ENCODE measurements at places on chromosomes 2 and 18.
A peak's percentile ranks its signal among the peaks of the same experiment; 100 is the strongest.

DNA sequence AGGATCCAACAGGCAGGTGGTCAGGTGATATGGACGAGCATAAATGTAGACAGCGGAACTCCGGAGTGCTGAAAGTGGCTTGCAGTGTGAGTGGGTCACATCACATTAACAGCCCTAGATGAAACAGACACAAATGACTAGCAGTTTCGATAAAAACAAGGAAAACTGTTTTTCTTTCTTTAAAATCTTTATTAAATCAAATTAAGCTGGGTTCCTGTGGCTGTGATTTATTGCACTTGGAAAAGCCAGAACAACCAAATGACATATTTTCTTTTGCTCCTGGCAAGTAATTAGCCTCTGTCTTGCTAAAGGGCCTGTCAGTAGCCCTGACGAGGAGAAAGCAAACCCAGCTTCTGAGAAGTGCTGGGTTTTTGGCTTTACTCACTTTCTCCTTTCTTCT, 152.9 kb upstream of the DDX18 start:
- no peak for ATAC-seq

DNA sequence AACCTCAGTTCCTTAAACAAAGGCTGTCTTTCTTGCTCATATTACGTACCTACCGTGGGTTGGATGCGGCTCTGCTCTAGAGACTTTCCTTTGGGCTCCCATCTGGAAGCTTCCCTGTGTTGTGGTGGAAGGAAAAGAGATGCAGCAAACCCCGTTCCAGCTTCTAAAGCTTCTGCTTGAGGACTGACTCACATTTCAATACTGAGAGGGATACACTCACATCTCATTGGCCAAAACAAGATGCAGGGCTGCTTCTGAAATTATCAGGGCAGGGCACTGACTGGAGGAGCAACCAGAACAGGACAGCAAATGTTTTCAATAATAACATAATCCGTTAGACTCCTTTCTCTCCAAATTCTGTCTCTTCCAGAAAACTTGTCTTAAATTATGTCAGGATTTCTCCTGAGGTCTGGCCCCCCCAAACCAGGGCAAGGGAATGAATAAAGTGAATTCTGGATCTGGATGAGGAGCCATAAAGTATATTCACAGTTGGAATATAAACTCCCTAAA, 4.5 kb upstream of the MYO5B start:
- ATAC-seq: no peak

GRCh38 chr2:59171019-59171418, 929.9 kb upstream of the FANCL start:
- no peak for ATAC-seq

DNA sequence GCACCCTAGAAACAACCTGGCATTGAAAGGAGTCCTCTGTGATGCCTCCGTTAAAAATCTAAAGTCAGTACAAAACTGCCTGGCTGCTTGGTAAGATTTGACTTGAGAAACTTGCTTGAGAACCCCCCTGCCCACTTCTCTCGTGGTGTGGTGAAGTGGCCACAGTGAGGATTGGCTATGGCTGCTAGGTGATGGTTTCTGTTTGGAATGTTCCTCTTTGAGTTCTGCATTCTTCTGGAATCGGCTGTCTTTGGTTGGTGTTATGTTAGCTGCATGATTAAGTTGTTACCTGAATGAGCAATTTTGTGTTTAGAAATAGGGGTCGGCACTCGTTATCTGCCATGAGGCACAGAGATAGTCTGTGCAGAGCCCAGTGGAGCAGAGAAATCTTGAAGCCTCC, 21.7 kb upstream of the SAG start:
- ATAC-seq: no peak

GRCh38 chr18:63528863-63529492, 13.2 kb upstream of the SERPINB12 start:
- no peak for ATAC-seq

DNA sequence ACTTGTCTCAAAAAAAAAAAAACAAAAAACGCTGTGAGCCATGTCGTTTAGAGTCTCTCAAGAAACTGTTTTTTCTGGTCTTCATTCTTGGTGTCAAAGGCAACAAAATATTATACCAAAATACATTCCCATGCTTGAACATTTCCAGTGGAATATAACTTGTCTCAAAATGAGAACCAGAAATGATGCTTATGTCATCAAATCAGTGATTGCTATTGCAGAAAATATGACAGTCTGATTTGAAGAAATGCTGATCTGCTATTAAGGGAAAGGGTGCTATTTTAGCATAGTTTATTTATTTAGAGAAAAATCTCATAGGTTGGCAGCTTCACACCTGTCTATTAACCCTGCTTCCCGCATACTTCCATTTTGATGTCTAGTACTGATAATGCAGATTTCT, 82.4 kb upstream of the ACSL3 start:
- no peak for ATAC-seq

DNA sequence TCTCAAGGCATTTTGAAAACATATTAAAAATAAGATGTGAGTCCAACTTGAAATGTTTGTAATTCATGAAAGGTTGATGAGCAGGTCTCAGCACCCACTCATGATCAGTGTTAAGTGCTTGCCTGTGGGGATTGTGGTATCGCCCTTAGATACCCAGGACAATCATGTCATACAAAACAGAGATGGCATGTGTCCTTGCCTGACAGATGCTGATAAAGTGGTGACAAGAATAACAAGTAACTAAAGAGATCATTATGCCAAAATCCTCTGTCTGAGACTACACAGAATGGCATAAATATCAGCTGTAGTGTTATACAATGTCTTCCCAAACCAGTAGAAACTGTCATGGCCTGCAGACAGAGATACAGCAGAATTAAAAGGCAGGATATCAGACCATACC, 930.3 kb downstream of the SUCLG1 start:
- no peak for ATAC-seq

DNA sequence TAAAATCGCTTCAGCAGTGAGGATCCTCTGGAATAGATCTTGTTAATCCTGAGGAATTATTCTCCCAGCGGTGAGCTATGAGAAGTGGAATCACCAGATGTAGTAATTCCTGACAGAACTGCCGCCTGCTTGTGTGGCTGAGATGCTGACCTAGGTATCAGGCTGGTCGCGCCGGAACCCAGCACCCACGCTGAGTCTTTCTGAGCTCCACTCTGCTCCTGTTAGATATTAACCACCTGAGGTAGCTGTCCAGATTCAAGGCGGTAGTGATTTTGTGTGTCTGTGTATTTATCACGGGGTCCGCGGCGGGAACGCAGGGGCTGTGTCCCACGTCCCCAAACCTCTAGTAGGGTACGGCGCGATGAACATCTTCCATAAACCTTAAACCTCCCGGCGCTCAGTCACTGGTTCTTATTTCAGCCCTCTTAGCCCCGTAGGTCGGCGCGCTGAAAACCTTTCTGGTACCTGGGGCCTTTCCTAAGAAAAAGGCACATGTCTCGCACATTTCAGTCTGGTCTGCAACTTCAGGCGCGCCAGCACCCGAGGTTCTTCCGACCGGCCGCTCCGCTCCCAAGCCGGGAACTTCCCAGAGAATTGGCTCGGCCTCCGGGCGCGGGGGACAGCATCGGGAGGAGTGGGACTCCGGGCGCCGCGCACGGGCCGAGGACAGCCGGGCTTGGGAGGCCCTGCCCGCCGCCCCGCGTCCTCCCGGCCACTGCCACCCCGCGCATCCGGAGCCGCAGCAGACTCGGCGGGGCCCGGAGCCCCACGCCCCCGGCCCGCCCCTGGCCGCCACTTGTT, 542 bp upstream of the CNNM3 start:
- ATAC-seq: no peak

GRCh38 chr2:196230061-196230854, 58.9 kb upstream of the STK17B start:
- ATAC-seq: no peak

DNA sequence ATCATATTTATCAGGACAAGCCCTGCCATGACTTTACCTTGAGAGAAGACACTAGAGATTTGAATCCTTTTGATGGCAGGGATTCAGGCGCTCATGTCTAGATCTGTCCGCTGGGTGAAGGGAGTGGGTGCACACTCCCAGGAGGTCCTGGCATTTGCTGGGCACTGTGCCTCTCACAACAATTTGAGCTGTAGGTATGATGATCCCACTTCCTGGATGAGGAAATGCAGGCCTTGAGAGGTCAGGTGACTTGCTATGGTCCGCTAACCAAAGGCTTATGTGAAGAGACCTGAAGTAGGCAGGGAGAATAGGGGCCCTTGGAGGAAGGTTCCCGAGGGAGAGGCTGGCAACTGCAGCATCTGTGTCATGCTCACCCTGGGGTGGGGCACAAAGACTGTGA, 206.1 kb downstream of the HAUS1 start:
- no peak for ATAC-seq

- ATAC-seq: no peak
Measured at GRCh38 chr2:198161151-198161550, 356.8 kb downstream of the PLCL1 start.

GRCh38 chr18:34985963-34986362, 55.2 kb upstream of the MAPRE2 start:
- ATAC-seq: no peak

GRCh38 chr2:238406221-238406997, 20.3 kb upstream of the ASB1 start:
- ATAC-seq: no peak

- peak; percentile 66 for ATAC-seq
Measured at GRCh38 chr2:152585830-152586484, 131.3 kb downstream of the PRPF40A start.

GRCh38 chr18:55240978-55241377, 281.7 kb upstream of the CCDC68 start:
- no peak for ATAC-seq

- no peak for ATAC-seq
Measured at GRCh38 chr2:130975729-130976128, 117.5 kb downstream of the FAM168B start.

DNA sequence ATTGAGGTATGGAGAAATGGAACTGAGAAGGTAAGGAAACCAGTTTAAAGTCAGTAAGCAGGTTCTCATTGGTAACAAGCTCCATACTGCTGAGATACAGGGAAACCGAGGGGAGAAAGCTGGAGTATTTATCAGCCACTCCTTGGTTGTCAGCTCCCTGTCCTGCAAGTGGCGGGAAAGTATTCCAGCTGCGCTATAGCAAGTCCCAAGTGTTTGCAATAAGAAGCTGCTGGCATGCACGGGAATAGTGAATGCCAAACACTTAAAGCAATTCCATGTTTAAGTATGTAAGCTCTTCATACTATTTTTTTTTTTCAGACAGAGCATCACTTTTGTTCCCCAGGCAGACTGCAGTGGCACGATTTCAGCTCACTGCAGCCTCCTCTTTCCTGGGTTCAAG, 1601.1 kb downstream of the SUCLG1 start:
- ATAC-seq: no peak

DNA sequence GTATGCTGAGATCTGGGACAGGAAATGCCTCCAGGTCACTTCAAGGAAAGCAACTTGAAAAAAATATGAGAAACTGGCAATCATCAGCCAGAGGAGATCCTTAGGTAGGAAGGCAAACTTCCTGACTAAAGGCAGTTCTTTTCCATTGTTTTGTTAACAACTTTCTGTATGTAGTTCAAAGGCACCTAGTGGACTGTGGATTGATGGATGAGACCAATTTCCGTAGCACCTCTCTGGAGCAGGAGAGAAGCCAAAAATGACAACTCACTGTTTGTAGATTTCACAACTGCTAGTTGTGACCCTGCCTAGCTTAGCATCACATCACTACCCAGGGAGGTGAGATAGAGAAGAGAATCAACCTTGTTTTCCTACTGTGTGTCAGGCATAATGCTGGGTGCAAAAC, 21.8 kb upstream of the NOSTRIN start:
- peak; percentile 51 for ATAC-seq

DNA sequence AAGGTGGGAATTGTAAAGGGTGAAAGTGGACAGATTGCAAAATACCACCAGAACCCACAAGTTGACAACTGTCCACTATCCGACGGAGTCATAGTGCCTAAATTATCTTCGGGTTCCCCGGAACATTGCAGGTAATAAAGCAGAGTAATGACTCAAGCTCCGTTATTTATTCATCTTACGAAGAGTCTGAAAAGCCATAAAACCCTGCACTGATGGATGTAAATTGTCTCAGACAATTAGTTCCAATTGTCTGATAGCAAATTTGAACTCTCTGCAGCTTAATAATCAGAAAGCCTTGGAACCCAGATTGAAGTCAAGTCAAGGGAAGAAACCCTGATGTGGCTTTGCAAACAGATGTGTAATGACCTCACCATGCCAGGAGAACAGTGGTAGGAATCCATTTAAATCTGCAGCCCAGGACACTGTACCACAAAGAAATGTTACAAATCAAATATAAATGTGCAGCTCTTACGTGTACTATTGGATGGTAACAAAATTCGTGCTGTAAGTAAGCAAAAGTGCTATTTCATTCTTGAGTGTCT, 437.3 kb upstream of the SOX11 start:
- ATAC-seq: no peak

DNA sequence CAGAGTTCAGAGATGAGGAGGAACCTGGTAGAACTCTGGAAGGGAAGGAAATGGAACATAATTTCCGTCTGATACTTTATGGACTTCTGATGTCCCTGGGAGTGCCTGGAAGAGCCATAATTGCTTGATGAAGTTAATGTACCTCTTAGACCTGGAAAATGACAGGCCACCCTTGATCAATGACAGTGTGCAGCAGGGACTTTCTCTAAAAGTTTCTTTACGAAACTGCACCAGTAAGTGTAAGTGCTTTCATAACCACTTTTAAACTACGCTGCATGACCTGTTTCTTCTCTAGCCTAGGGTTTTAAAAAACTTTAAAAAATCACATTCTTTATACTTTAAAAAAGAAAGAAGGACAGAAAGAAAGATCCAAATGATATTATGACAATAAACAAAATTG, 164.5 kb downstream of the LPIN1 start:
- no peak for ATAC-seq

- ATAC-seq: no peak
Measured at GRCh38 chr2:102724016-102724490, 37.8 kb upstream of the TMEM182 start.

- ATAC-seq: no peak
Measured at GRCh38 chr18:3328532-3328931, 66.6 kb downstream of the MYL12B start.

DNA sequence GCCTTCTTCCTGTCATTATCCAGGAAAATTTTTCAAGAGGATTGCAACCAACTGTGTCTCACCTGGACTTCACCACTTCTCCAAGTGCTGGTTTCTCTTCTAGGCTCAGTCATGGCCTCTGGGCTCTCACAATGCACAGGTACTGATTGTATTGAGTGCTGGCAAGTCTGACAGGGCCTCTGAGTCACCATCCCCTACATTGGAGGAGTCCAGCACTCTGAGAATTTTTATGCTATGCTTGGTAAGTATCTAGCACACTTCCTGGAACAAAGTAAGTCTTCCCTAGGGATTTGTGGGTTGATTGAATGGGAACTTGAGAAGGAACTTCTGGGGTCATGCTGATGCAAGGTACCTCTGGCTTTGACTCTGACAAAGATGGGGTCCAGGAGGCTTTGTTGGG, 147.2 kb upstream of the CELF4 start:
- no peak for ATAC-seq

DNA sequence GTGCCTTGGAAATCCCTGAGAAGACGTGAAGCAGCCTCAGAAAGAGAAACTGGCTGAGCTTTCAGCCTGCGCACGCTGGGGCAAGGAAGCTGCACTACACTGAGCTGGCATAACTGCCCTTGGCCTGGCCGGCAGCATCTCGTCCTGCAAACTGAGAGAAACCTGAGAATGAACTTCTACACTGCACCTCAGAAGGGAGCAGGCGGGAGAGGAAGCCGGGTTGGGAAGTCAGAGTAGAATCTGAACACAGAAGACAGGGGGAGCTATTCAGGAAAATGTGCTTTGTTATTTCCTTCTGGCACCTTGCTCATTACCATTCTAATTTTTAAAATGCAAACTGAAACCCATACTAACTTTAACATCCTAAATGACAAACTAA, 70.9 kb downstream of the ZEB2 start:
- ATAC-seq: peak; percentile 28

GRCh38 chr2:110115291-110116032, at the start of gene MALL:
MALL (minus strand) TSS chr2:110115822; CDS start chr2:110115792, 30 bp downstream.
- ATAC-seq: peak; percentile 47

- ATAC-seq: no peak
Measured at GRCh38 chr2:168375195-168375798, 80.8 kb upstream of the CERS6 start.

Data from gastroesophageal sphincter (tissue), 4 donors.